ENCODE measurements at places on chromosomes 11 and 22.

DNA sequence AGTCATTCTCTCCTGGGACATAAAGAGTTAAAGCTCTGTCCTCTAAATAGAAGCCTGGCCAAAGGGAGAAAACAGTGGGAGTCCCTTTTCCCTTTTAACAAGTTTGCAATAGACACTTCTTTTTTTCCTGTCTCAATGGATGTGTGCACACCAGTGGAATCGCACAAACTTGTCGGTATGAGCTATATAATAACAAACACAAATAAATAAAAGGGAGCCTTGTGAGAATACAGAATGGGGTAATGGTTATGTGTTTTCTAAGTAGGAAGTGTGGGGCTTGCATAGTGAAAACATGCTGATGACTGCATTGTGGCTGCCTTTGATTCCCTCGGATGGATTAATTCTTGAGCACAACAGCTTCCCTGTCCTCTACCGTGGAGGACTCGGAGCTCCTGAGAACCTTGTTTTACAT, 131.9 kb downstream of the WNT7B start:
- no peak for DNase-seq

DNA sequence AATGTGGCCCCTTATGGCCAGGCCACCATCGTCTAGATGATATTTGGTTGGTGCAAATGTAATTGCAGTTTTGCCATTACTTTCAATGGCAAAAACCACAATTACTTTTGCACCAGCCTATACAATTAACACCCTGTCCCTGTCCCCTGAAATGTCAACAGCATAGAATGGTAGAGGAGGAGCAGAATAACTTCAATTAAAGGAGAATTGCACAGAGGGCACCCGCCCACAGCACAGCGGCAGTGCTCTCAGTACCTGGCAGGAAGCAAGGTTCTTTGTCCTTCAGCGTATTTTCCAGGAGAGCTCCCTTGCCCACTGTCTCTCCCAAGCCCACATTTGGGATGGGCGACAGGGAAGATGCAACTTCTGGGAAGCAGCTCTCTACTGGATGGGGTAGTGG, 115.3 kb downstream of the TRIM29 start:
- DNase-seq = peak; percentile 22

GRCh38 chr11:44627165-44627789, 61.8 kb downstream of the CD82 start:
- no peak for DNase-seq

GRCh38 chr22:50027639-50028537, 15.3 kb upstream of the IL17REL start:
- DNase-seq = peak; percentile 59

GRCh38 chr11:65169164-65169641, 830 bp upstream of the SPDYC start:
- peak; percentile 61 for DNase-seq

GRCh38 chr22:22870577-22871404, 16.8 kb upstream of the IGLL5 start:
- peak; percentile 49 for DNase-seq

DNA sequence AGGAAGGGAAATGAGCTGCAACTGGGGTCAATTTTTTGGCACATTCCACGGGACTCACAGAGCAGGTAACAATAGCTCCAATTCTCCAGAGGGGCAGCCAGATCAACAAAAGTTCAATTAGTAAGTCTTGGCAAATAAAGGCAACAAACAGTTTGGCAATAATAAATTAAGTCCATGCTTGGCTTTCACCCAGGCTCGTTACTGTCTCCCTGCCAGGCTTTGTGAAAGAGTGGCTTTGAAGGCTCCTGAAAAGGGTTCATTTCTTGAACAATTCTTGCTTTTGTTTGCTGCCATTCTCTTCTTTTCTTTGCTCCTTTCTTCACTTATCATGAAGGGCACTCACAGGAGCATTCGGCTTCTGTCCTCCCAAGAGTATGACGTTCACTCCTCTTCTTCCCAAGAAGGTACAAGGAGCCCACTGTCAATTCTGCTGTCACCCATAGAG, 123.3 kb downstream of the APIP start:
- DNase-seq = no peak

DNA sequence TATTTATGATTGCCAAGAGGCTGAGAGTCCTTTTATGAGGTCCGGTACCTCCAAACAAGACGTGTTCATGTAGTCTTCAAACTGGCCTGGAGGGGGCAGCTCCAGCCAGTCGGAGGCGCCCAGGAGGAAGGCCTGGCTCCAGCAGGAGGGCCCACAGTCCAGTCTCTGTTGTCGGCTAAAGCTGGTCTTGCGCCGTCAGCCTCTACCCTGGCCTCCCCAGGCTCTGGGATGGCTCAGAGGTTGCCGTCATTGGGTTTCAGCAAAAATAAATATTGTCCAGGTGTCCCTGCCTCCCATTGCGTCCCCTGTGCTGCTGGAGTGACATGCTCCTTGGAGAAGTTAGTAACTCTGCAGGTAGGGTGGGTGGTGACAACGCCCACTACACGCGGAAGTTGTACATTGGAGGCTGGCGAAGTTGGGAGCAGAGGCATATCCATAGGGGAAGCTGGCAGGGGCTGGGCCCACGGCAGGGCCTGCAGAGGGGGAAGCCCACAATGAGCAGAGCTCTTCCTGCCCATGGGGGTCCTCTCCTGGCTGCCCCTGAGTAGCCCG, 1.0 kb upstream of the SLC25A1 start:
- DNase-seq = peak; percentile 90

DNA sequence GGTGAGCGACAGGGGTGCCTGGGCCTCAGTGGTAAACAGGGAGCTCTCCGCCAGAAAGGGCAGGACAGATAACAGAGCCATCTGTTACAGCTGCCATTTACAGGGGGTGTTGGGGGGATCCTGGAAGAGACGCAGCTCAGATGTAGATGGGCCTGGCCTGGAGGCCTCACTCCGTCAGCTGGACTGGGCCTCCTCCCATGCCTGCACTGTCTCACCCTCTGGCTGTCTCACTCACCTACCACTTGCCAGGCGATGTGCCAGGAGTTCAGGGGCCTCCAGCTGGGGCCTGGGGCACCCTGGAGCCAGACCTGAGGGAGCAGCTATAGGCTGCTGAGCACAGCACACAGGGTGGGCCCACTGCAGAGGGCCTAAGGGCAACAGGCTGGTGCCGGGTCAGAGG, 16.3 kb upstream of the SUSD2 start:
- no peak for DNase-seq

- no peak for DNase-seq
Observed at GRCh38 chr11:133663135-133663985, 131.1 kb upstream of the OPCML start.

GRCh38 chr11:66124564-66124963, 54.5 kb downstream of the PACS1 start:
- no peak for DNase-seq

GRCh38 chr11:119121811-119122124, 388 bp downstream of the HINFP start:
- no peak for DNase-seq

DNA sequence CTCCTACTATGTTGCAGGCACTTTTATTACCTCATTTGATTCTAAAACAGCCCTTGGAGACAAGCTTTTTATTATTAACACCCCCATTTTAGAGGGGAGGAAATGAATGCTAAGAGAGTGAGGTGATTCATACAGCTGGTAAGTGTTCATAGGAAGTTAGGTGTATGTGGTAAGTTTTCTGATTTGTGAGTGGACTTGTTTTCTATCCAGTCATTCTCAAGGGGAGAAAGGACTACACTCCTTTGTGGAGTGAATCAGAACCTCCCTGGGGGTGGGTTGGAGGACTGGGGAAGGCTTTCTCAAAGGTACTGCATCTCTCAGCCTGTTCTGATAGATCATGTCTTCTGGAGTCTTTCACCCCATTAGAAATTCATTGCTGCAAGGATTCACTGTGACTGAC, 23.5 kb downstream of the PKNOX2 start:
- DNase-seq = no peak

DNA sequence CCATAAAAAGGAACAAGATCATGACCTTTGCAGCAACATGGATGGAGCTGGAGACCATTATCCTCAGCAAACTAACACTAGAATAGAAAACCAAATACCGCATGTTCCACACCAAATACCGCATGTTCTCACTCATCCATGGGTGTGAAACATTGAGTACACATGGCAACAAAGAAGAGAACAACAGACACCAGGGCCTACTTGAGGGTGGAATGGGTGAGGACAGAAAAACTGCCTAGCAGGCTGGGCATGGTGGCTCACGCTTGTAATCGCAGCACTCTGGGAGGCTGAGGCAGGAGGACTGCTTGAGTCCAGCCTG, 12.3 kb downstream of the EHD1 start:
- DNase-seq = no peak

DNA sequence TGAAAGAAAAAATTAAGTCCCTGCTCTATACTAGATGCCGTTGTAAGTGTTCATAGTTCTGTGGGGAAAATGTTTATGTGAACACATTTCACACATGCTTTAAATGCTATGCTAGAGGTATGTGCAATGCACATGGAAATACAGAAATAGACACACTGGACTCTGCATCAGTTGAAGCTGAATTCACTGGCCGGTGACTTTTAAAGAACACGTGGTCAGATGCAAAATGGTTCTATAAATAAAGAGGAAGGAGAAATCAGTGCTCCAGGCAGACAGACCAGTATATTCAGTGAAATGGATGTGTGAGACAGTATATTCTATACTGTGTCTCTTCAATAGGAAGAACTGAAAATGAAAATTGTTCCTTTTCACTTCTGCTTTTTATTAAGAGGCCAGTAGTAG, 29.9 kb downstream of the TRPC6 start:
- no peak for DNase-seq

GRCh38 chr11:114330373-114330772, 34.2 kb downstream of the NNMT start:
- DNase-seq = no peak

DNA sequence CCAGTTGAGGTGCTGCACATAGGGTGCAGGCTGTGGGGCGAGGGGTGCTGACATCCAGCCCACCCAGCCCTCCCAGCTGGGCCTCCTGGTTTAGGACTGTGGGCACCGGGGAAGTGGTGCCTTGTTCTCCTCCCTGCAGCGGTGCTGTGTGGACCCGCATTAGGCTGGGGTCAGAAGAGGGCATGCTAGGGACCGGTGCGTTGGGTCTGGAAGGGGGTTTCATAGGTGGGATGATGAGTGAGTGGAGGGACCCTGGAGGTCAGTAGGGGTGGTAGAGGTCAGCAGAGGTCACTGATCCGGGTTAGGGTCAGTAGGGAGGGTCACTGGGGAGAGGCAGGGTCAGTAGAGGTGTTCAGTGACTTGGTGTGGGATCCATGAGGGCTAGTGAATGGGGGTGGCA, 6.7 kb upstream of the MYBPC3 start:
- DNase-seq = no peak

GRCh38 chr22:48931452-48931851, 896.2 kb downstream of the BRD1 start:
- no peak for DNase-seq

DNA sequence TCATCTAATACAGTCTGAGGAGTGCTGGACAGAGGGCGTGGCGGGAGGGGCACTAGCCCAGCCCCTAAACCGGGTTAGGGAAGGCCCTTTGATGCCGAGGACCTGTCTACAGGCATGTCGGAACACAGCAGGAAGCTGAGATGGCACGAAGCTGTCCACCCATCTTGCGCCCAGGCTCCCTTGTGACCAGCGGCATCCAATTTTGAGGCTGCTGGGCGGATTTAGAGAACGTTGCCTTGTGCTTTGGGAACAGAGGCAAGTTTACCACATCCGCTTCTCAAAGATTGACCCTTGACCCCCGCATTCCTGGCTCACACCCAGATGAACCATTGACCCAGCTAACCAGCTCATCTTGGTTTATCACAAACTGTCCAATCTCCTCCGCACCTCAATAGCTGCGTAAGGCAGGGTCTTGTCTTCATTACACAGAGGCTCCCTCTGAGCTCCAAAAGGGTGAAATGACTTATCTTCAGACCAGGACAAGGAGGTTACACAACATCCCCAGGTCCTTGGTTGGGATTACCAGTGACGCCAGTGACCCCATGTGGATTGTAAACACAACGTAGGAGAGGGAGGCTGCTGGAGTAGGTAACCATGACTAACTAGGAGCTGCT, 4.5 kb downstream of the FAM83F start:
- DNase-seq = peak; percentile 57

DNA sequence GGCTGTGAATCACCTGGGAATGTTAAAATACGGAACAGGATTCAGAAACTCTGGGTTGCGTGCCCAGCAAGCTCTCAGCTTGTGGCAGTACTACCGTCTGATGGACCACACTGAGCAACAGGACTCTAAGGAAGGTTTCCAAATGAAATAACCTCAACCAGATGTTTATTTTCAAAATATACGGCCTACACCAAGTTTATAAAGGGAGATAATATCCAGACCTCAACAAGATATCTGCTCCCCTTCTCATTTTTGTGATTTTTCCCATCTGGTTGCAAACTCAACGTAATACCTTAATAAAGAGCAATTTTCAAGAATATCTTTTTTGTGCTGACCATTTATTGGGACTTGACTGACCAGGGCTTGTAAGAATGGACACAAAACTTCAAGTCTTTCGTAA, 49.4 kb downstream of the SLC25A17 start:
- DNase-seq = no peak

GRCh38 chr11:75850787-75851186, 35.8 kb downstream of the UVRAG start:
- no peak for DNase-seq

DNA sequence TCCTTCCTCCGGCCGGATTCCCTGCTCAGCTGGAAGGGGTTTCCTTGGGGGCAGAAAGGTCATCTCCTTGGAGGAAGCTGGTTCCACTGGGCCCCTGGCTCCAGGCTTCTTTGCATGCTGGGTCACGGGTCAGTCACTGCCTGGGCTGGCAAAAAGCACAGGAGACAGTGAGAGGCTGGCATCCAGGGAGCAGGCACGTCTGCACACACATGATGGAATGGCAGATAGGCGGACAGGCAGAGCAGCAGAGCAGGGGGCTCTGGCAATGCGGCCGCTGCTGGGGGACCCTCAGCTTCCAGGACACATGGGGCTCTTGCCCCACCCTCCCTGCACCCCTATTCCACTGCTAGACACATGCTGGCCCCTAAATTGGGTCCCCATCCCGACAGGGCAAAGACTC, 40.4 kb downstream of the C11orf58 start:
- DNase-seq = no peak

- no peak for DNase-seq
Observed at GRCh38 chr11:14669958-14670357, 26.4 kb downstream of the PDE3B start.

- DNase-seq = no peak
Observed at GRCh38 chr11:91365986-91366585, 858.5 kb upstream of the FAT3 start.

DNA sequence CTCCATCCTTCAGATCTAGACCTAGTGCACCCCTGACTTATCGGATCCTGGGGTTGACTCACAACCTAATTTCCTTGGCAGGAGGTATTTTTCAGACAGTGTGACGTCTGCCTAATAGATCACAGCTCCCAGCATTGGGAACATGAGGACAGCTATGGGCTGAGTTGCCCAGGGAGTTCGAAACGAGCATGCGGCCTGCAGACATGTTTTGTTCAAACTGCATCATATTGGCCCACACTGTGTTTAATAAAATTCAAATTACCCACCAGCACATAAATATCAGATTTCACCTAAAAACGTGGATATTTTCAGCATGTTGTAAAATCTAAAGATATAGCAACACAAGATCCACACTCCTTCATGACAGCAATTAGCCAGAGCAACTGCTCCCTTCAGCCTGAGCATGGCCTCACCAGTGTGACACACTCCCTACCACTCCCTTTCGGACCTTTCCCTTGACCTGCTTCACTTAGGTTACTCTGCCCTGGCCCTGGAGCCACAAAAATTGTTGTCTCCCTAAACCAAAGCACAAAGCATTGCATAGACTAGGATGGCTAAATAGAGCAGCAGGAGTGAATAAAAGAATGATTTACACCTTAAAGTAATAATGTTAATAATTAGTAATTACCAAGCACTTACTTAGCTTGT, 53.6 kb upstream of the USP47 start:
- DNase-seq = no peak

Data from islet precursor cell (in vitro differentiated cells).